CD4-positive, alpha-beta T cell treated with Interleukin-17A for 1 hour (primary cell): ENCODE measurements at places on chromosomes 3 and 15.
A peak's percentile ranks its signal among the peaks of the same experiment; 100 is the strongest.

DNA sequence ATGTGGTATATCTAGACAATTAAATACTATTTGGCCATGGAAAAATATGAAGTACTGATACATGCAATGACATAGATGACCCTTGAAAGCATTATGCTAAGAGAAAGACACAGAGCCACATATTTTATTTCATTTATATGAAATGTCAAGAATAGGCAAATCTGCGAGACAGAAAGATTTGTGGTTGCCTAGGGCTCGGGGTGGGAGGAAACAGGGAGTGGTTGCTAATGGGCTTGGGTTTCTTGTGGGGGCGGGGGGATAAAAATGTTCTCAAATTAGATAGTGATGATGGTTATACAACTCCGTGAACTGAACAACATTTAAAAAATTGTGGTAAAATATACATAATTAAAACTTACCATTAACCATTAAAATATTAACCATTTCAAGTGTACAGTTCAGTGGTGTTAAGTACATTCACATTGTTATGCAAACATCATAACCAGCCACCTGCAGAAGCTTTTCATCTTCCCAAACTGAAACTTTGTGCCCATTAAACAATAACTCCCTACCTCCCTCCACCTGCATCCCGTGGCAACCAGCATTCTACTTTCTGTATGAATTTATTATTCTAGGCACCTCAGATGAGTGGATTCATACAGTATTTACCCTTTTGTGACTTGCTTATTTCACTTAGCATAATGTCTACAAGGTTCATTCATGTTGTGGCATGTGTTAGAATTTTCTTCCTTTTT, 24.3 kb upstream of the ANP32A start:
- no peak for DNase-seq

GRCh38 chr15:48177383-48177765, 721 bp downstream of the MYEF2 start:
- peak; percentile 58 for DNase-seq

DNA sequence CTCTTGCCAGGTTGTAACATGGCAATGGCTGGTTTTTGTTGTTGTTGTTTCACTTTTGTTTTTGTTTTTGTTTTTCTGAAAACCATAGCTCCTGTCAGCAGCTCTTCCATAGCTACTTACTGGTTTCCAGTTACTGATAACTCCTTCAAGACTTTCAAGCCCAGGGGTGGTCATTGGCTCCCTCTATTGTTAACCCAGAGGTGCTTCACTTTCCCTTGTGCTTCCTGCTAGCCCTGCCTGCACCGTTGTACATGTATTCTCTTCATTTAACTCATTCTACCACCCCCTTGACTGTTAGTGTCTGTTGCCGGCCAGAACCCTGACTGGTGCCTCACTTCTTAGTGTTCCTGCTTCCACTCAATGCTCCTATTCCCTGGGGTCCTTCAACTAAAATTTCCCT, 4.2 kb upstream of the TRAT1 start:
- DNase-seq = peak; percentile 85

GRCh38 chr3:112341386-112341785, 8.4 kb downstream of the CD200 start:
- no peak for DNase-seq

DNA sequence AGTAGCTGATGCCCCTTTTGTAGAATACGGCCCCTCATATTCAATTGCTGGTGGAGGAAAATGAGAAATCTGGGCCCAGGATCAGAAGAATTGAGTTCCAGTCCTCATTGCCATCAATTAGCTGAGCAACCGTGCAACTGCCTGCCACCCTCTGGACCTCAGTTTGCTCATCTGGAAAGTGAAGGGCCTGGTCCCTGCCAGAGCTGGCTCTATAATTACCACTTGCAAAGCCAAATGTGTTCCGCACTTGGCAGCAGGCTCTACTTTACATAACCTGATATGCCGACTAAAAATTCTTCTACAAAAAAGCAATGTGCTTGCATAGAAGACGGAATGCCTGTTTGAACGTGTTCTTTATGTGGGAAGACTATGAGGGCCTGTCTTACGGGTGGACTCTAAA, 8.6 kb upstream of the ITGB5 start:
- DNase-seq = no peak

- DNase-seq = no peak
Measured at GRCh38 chr3:35894735-35895134, 255.4 kb downstream of the ARPP21 start.

- DNase-seq = no peak
Measured at GRCh38 chr3:127751782-127752181, 70.5 kb downstream of the MGLL start.

DNA sequence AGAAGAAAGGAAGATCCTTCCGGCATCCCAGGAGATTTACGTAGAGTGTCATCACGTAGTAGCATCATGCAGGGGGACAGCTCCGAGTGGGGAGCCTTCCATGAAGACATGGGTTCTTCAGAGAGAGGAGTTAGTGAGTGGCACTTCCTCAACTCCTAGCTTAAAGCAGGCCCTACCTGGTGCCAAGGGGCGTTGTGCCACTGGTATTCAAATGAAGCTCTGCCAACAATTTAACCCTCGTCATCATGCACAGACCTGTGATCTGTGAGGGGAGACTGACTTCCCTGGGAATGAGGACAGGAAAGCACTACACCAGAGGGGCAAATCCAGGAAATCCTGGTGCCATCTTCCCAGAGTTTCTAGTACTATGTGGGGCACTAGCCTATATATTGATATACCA, 59.0 kb downstream of the TMEM266 start:
- DNase-seq = no peak

- DNase-seq = peak; percentile 37
Measured at GRCh38 chr3:69199942-69200341, 77.5 kb upstream of the LMOD3 start.
